ENCODE measurements at places on chromosomes 12 and 14.

GRCh38 chr14:92449404-92450181, 64.0 kb upstream of the RIN3 start:
- DNase-seq: no peak

DNA sequence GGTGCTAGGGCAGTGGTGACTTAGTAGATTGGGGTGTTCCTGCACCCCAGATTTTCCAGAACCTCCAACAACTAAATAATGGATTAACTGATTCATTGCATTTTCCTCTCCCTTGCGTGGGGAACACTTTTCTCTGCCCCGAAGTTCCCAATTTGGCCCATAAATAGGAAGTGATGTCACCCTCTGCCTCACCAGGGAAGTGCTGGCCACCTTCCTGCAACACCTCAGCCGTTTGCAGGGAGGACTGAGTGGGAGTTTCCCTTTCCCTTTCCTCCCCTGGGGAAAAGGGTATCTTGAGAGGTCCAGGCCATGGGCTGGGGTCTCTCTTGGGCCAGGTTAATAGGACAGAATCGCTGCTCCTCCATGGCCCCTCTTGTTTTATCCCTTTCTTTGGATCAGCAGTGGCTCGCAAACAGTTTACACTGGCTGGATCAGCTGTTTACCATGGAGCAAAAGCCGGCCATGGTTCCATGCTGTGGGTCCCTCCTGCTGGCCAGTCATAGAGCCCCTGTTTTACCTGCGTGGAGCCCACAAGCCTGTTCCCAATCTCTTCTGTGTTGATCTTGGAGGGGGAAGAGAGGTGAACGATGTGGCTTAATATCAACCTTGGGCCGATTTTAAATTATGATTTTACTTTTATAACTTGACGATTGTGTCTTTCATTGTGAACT, 91.6 kb upstream of the VRK1 start:
- DNase-seq: no peak

- DNase-seq: no peak
These were observed 391.2 kb downstream of the NOVA1 start for GRCh38 chr14:26206640-26207039.

DNA sequence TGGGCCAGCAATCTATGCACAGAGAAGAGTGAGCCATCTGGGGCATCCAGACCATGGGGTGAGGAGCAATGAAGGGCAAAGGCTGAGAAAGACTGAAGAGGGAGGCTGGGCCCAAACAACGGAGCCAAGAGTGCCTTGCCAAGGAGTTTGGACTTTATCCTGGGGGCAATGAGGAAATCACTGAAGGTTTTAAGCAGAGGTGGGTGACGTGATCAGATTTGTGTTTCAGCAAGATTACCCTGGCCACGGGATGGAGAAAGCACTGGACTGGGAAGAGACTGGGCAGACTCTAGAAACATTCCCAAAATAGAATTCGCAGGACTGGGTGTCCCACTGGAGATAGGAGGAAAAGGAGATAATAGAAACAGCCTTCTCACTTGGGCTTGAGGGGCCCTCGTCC, 65.3 kb downstream of the DPF3 start:
- no peak for DNase-seq

DNA sequence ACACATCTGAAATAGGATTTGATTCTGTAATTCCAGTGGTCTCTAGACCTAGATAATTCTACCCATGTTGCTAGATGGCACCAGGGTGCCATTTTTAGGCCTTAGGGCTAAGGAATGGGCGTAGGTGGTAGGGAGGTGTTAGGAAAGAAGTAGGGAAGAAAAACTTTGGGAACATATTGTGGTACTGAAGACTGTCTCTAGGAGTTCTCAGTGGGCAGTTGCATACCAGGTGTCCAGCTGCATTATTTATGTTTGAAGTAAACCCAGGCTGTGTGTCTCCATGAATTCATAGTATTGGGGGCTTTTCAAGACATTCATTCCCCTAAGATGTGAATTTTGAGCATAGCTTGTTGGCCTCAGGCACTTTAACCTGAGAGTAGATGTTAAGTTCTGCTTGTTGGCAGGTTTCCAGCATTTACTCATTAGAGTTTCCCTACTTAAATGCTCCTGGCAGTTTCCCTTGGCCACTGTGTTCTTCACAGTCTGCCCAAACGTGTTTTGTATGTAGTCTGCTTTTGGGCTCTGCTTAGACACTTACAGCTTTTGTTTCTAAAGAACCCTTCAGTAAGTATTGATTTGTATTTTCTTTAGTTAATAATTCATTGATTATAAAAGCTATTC, 31.5 kb upstream of the CCT2 start:
- DNase-seq: no peak

DNA sequence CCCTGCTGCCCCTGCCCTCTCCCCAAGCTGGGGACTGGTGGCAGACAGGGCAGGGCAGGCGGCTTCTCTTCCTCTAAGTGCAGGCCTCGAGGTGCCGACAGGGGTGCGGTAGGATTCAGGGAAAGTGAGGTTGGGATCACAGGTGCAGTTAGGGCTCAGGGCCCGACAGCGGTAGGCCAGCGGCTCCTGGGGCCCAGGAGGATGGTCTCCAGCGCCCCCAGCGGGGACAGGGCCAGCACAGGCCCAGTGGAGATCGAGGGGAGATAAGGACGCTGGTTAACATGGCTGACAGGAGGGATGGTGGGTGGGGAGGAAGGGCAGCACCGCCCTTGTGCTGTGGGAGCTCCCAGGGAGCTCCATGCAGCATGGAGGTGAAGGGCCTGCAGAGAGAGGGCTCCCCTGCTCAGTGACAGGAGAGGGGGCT, 935 bp upstream of the CRIP1 start:
- no peak for DNase-seq

- DNase-seq: no peak
These were observed 1.0 kb upstream of the CDK17 start for GRCh38 chr12:96401076-96401871.

- DNase-seq: no peak
These were observed 901.7 kb downstream of the LRFN5 start for GRCh38 chr14:42508209-42508946.

- no peak for DNase-seq
These were observed 119.9 kb downstream of the CACNA1C start for GRCh38 chr12:2172491-2173214.

- peak; percentile 26 for DNase-seq
These were observed 18.9 kb downstream of the MNAT1 start for GRCh38 chr14:60753264-60754119.

- DNase-seq: no peak
These were observed 66.1 kb upstream of the BCAT1 start for GRCh38 chr12:25014961-25015360.

DNA sequence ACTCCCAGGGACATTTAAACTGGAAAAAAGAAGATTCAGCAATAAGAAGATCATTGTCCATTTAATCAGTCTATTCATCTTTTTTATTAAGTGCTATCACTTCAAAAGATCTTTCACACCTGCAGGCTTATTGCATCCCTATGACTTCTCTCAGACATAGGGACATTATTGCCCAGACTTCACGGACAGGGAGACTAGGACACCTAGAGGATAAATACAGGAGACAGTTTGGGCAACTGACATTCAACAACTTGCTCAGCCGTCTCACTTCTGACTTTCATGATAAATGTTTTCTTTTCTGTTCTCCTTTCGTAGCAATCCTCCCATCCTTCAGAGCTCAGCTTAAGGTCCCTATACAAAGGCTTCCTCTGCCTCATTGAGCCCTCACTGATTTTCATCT, 84.3 kb downstream of the TMEM30B start:
- DNase-seq: no peak

GRCh38 chr12:52899338-52900035, 5.4 kb downstream of the KRT8 start:
- no peak for DNase-seq

DNA sequence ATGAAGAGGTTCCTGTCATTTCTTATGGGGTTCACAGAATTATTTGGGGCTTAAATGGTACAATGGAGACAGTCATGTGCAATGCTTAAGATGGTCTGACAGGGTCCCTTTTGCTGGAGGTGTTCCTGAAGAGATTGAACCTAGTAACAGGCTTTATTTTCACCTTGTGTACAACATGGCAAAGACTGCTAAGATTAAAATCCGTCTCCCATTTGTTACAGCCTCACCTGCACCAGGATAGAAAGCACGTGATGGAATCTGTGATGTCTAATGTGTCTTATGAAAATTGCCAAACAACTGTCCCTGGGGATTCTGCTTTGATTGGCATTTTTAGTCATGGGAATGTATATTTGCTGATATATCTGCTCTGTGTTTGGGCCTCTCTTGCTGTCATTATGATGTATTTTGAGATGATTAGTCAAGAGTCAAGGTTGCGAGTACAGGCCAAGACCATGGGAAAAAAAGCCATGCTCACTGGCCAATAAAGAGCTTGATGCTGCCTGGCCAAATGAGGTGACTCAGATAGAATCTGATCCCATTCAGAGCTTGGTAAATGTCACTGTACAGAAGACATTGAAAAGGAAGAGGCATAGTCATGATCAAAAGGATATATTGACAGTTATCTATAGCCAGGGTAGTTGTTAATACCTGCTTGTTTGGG, 96.1 kb downstream of the FLRT2 start:
- no peak for DNase-seq

GRCh38 chr12:1189163-1189562, 198.1 kb downstream of the ERC1 start:
- DNase-seq: no peak

GRCh38 chr12:52508211-52508610, 12.0 kb downstream of the KRT5 start:
- no peak for DNase-seq

DNA sequence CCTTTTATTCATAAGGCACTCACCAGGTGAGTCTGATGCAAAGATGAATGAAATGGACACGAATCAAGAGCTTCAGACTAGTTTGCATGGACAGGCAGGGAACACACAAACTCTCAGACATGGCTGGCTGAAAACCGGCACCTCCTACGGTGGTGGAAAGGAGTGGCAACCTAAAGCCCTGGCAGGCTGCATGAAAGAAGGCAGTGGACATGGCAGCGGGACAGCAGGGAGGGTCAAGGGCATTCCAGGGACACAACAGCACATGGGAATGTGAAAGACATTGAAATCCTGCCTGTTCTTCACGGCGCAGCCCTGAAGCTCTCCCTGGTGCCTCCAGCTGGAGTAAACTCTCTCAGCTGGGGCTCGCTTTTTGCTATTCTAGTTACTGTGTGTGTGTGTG, 16.6 kb upstream of the LRTM2 start:
- DNase-seq: no peak

GRCh38 chr14:52220924-52221811, 46.3 kb upstream of the PTGDR start:
- no peak for DNase-seq

DNA sequence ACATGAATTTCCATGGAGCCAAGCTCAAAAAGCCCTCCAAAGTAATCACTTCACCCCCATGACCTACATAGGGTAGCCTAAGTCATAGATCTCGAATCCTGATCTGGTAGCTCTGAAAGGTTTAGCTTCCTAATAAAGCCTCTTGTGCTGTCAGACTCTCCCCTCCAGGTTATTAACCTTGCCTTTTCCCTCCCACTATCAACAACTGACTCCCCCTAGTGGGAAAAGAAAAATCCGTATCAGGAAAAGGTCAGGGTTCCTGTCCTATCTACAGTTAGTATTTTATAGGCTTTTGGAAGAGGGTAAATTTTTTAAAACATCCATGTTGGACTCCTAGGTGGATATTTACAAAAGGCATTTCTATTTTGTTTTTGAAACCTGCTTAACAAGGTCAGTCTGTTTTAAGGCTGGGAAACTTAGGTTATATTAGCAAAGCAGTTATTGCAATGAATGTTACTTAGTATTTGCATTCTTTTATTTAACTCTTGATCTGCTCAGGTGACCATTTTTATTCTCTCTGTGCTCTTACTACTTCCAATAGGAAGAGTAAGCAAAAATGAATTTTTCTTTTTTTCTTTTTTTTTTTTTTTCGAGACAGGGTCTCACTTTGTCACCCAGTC, 8.0 kb downstream of the YY1 start:
- DNase-seq: no peak

- no peak for DNase-seq
These were observed 47.1 kb downstream of the SERPINA3 start for GRCh38 chr14:94659256-94659655.

DNA sequence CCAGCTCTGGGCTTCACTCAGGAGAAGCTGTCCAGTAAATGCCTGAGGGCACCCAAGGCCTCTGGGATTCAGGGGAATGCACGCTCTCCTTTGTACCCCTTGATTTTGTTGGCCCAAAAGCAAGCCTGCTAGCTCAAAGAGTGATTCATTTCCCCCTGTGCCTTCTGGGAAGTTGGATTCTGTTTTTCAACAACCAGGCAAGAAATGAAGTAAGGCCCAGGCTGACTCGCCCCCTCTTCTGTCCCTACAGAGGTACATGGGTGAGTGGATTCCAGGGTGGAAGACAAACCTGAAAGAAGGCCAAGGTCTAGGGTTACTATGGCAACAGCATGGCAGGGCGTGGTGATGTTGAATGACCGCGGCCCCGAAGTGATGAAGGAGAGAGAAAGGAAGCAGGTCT, 9.3 kb upstream of the SERPINA5 start:
- no peak for DNase-seq

DNA sequence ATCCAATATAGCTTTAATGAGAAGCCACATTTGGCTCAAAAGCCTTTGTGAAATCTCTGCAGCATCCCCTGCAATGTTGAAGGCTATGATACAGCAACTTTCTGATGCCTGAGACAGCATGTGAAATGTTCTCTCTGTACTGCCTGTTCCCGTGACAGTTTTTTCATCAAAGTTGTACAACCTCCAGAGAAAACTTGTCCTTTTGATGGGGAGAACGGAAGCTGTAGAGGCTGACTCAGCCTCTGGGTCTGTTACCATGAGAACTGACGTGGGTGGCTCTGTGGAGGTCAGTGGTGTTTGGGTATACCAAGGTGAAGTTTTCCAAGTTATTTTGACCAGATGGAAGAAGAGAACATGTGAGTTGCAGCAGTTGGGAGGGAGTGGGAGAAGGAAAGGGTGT, 17.0 kb downstream of the SLC4A8 start:
- no peak for DNase-seq

- DNase-seq: no peak
These were observed 114.2 kb downstream of the DAD1 start for GRCh38 chr14:22474730-22475351.

- DNase-seq: no peak
These were observed 29.7 kb upstream of the SFSWAP start for GRCh38 chr12:131681257-131681620.

DNA sequence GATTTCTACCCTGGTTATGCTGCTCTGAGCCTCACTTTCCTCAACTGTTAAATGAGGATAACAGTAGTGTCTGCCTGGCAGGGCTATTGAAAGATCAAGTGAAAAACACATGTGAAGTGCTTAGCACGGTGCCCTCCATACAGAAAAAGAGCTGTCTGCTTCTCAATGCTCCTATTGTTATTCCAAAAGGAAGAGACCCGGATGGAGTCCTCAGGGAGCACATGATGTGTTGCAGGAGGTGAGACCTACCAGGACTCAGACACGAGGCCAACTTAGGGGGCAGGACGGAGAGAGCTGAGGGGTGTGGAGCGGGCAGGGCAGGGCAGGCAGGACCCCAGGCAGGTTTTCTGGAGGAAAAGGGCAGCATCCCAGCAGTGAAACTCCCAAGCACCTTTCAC, 8.9 kb downstream of the FAIM2 start:
- DNase-seq: no peak

- DNase-seq: no peak
These were observed 180.5 kb downstream of the PRKCH start for GRCh38 chr14:61501714-61502458.

Data from stimulated activated CD4-positive, alpha-beta T cell treated with anti-CD3 and anti-CD28 coated beads, TNF-alpha, amount 100 ng/mL, for 48 hours (primary cell).